ENCODE measurements at places on chromosomes 3 and 15.

DNA sequence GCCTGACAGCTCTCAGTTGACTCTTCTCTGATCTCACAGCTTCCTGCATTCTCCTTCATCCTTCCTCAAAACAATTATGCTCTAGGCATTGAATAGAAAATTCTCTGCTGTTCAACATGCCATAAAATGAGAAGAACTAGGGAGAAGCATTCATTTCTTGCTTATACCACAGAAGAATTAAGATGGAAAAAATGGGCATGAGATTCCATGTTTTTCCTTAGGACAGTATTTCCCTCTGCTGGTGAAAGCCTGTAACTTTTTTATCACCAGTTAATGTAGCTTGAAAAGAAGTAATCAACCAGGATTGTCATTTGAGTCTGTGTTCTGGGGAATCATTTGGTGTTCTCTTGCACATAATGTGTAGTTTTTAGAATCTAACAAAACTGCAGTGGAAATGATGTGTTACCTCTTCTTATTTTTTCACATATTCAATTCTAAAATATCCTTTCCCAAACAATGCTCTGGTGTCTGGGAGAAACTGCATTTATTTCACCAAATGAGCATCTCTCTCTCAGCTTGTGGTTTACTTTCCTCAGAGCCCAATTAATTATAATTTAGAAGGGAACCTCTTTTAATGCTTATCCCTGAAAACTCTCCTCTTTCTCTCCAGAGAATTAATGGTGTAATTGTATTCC lies 92.8 kb upstream of the DCBLD2 start:
- no peak for DNase-seq

GRCh38 chr15:60399931-60400330 lies 2.1 kb upstream of the ANXA2 start:
- no peak for DNase-seq

DNA sequence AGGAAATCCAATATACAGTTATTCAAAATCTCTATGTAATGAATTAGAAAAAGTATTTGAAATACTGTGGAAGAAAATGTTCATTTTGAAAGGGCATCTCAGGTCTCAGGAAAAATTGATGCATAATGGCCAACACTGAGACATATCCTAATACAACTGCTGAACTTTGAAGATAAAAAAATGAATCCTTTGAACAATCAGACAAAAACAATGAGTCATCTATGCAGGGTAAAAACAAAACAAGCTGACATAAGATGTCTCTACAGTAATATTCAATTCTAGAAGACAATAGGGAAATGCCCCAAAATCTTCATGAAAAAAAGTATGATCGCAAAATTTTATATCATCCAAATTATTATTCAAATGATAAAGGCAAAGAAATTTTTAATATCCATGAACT lies 34.0 kb upstream of the ZNF280D start:
- no peak for DNase-seq

DNA sequence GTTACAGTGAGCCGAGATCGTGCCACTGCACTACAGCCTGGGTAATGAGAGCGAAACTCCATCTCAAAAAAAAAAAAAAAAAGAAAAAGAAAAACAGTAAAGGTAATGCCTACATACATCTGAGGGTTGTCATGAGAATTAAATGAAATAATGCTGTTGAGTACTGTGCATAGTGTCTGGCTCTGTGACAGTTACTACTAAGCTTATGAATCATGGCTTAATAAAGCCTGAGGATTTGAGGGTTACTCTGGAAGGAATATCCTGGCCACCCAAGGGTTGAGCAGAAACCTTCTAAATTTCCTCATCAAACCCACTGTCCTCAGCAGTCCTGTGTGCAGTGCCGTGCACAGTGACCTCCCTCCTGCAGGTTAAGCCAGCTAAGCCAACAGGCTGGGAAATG lies 26.8 kb upstream of the ELP6 start:
- no peak for DNase-seq

GRCh38 chr3:109132801-109133473 lies 3.6 kb upstream of the C3orf85 start:
- DNase-seq = no peak

GRCh38 chr3:54835701-54836100 lies 92.2 kb downstream of the LRTM1 start:
- no peak for DNase-seq

DNA sequence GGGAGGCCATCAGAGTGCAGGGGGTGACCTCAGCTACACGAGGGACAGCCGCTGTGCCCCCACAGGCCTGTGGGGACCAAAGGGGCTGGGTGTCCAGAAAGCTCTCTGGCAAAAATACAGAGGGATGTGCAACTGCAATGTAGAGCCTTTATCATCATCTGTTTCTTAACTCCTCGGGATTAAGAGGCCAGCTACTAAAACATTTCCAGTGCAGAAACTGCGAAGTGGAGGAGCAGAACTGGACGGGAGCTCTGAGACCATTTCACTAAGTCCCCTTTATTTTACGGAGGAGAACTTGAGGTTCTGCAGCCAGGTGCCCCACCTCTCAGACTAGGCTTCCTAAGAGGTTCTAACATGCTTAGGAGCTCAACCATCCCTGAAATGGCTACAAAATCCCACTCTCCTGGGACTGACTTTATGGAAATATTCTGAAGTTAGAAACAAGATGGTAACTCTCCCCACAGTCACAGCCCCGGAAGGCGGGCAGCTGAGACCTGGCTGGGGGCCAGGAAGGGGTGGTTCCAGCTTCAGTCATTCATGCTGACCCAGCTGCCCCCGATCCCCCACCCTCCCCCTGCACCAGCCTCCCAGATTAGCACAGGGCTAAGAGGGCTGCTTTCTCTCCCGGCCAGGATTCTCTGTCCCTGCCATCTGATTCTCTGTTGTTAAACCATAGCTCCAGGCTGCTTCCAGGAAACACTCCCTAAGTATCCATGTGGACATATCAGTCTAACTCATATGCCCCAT lies 40.3 kb downstream of the UMPS start:
- no peak for DNase-seq

All from liver (tissue), 10 donors.